Stimulated activated CD8-positive, alpha-beta memory T cell treated with anti-CD3 and anti-CD28 coated beads, Interleukin-7, amount 100 ng/mL, for 1 hour (primary cell): ENCODE measurements at places on chromosomes 1 and 21.

- DNase-seq = no peak
These were observed 37.8 kb upstream of the IRF2BP2 start for GRCh38 chr1:234647758-234648157.

DNA sequence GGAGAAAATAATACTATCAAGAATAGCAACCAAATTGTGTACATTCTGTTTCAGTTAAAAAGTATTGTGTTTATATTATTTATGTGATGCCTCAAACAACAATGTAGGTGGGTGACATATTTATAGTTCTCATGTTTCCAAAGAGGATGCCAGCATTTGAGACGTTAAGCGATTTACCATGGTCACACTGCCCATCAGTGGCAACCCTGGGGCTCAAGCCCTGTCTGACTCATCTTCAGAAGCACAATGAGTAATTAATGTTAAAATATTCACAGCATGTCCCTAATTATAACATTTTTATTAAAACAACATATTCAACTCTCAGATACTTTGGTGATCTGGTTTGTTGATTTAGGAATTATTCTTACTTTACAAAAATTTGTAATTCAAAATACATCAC lies 409.4 kb downstream of the BRINP3 start:
- DNase-seq = no peak

DNA sequence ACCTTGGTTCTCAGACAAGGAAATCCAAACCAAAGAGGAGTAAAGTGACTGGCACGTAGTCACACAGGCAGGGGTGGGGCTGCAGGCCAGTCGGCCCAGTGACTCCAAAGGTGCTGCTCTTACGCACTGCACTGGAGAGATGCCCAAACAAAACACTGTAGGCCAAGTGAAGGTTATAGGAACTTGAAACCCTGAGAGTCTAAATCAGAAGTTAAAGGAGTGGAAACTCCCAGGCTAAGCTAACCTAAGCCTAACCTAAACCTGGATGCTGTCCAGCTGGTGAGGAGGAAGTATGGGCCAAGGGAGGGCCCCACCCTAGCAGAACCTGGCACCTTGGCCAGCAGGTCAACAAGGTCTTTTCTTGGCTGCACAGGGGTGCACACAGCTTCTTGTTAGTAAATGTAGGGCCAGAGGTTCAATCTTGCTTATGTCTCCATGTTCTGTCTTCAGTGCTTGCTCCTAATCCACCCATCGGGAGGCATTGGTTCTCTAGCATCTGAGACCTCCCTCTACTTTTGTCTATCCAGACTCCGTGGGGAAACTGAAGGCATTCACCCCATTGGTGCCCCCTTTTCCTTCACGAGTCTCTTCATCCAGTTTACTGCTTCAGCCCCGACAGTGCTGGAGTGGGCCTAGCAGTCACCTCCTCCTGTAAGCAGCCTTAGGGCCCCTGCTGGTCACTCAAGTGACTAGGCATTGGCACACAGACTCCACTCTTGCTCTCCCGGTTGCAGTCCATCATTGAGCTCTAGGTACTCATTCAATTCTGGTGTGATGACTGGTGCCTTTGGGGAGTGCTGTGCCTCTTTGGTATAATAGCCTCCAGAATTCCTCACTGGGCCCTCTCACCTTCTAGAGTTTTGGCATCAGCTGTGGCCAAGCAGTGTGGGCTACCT lies 12.9 kb upstream of the TMEM125 start:
- DNase-seq = no peak

DNA sequence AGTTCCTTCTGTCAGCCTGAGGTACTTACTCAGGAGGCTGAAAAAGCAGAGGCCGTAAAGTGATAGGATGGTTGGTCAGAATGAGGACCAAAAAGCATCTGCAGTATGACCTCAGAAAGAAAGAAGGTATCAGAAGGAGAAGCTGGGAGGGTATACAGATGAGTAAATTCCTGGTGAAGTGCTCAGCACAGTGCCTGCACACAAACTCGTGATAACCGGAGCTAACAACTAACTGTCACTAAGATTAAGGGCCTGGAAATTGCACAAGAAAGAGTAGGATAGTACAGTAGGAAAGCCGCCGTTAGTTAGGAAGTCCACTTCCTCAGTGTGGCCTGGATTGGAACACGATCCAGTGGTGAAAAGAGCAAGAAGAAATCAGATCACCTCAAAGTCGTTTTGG lies 62.6 kb downstream of the VPS26C start:
- DNase-seq = no peak

- DNase-seq = no peak
These were observed 1.0 kb upstream of the SFN start for GRCh38 chr1:26861889-26862378.

- DNase-seq = no peak
These were observed 16.7 kb downstream of the ABCA4 start for GRCh38 chr1:94104127-94104684.

GRCh38 chr21:35482933-35483662 lies 434.0 kb upstream of the RUNX1 start:
- no peak for DNase-seq

- no peak for DNase-seq
These were observed 131.8 kb downstream of the PCNX2 start for GRCh38 chr1:233163696-233164095.

- no peak for DNase-seq
These were observed 248.1 kb upstream of the RAB4A start for GRCh38 chr1:229022595-229023333.

GRCh38 chr1:85830837-85831236 lies 122.6 kb upstream of the ZNHIT6 start:
- DNase-seq = no peak

GRCh38 chr1:214670098-214670497 lies 67.1 kb downstream of the CENPF start:
- no peak for DNase-seq

DNA sequence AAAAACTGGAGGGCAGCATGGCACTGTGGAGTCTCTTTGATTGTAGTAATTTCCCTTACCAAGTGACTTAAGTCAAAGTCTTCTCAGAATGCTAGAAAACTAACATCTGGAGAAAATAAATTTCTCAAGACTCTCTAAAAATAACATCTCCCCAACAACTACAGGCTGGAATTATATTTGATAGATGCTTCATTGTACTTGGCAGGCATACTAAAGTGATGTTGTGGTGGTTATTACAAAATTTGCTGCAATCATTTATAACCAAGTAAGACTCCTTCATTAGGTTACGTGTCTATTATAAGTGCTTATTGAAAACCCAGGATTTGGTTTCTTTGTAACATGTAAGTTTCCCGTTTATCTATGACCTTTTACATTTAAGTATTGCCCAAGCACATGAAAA lies 132.9 kb upstream of the NRIP1 start:
- DNase-seq = no peak

GRCh38 chr1:41243079-41243385 lies 926 bp upstream of the SCMH1 start:
- no peak for DNase-seq

GRCh38 chr1:168343566-168343965 lies 62.9 kb downstream of the TBX19 start:
- DNase-seq = no peak

DNA sequence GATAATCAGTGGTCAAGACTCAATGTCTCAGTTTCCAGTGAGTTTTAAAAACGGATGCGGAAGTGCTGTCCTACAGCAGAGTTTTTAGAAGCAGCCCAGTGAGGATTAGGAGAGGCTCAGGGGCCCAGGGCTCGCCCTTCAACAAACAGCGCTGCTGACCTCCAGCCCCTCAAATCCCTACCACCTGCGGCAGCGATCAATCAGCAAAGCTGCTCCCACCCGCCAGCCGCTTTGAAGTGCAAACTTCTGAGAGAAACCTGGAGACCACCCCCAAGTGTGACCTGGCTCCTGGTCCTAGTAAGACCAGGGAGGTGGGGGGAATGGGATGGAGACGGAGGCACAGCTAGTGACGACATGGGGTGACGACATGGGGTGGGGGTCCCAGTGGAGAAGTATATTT lies 14.4 kb downstream of the ZBTB17 start:
- DNase-seq = no peak

DNA sequence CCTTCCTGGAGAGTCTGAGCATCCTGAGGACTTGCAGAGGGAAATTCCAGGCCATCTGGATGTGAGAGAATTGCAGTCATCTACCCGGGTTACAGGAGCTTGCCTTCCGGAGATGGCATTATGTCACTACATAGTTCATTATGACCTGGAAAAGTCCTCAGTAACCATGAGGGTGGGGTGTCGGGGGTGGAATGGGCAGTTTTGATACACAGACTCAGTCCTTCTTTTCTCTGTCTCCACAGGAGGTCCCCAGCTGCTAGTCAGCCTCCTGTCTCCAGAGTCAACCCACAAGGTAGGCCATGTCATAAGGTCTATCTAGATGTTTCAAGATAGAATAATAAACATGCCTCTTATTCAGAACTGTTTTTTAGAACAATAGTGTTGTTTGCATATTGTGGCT lies 268.2 kb upstream of the SGIP1 start:
- DNase-seq = no peak

- DNase-seq = peak; percentile 64
These were observed 60.3 kb upstream of the KRTAP19-8 start for GRCh38 chr21:31098576-31099005.

DNA sequence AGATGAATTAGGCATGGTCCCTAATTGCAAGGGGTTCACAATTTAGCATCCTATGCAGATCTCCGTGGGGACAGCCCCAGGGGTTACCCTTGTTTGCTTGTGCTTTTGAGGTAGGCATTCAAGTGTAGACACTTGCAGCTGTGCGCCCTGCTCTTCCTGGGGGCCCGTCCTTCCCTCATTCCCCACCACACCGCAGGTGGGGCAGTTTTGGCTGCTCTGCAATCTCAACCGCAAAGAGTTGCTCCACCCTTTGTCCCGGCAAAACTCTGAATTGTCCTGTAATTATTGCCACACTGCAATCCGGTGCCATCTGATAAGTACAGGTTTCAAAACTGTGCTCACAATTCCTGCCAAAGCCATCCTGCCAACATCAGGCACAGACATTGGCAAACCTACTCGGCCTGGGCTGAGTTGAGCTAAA lies 65.4 kb upstream of the LYST start:
- no peak for DNase-seq

- no peak for DNase-seq
These were observed 19.7 kb downstream of the STPG1 start for GRCh38 chr1:24393892-24394291.
